SJSA1 (cell line): ENCODE measurements at places on chromosomes 5 and 9. TPM values are rescaled to one million over a fixed set of nuclear protein-coding genes. Genes with fewer than 3 reads are reported as not detected.

DNA sequence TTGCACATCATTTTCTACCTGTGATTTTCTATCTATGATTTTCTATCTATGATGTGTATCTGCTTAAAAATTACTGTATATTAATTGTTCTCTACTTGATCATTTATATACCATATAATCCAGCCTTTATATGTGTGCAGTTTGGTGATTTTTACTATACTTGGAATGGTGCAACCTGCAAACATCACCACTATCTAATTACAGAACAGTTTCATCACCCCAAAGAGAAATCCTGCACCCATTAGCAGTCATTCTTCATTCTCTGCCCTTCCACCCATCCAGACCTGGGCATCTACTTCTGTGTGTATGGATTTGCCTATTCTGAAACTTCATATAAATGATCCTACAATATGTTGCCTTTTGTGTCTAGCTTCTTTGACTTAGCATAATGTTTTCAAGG lies 51.3 kb downstream of the CARTPT start:
- DNase-seq, result no peak
- no peak overlapping the region for H3K27ac ChIP-seq
- H3K4me1 ChIP-seq, result no peaks in the 10 kb centered on the region

GRCh38 chr9:114945616-114946412 lies 15.4 kb upstream of the TNFSF8 start:
- H3K27me3 ChIP-seq, result no peaks in the 10 kb centered on the region; the same call in 1 of the 2 replicates
- no peaks in the 10 kb centered on the region for H3K36me3 ChIP-seq
- DNase-seq, result no peak
- no peak overlapping the region for H3K4me3 ChIP-seq

- no peaks in the 10 kb centered on the region for H3K27me3 ChIP-seq
- H3K4me3 ChIP-seq, result no peak overlapping the region
- no peak for DNase-seq
- no peak overlapping the region for H3K27ac ChIP-seq
- no peaks in the 10 kb centered on the region for H3K36me3 ChIP-seq
These were observed 98.4 kb upstream of the GDNF start for GRCh38 chr5:37938076-37938852.

DNA sequence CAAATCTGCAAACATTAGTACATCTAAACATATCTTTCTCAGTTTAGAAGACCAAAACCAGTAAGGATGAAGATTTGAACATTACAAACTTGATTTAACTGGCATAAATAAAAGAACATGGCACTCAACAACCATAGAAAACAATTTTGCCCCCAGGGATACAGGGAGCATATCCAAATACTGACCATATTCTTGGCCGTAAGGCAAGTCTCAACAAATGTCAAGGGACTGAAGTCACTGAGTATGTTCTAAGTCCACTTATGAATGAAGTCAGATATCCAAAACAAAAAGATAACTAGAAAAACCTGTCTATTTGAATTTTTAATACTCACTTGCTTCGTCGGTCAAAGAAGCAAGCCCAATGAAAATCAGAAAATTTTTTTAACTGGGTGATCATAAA lies 14.1 kb downstream of the FEM1C start:
- no peaks in the 10 kb centered on the region for H3K4me1 ChIP-seq
- H3K36me3 ChIP-seq, result peaks cover 47% of the 10 kb centered on the region
- no peak overlapping the region for H3K4me3 ChIP-seq
- no peak for DNase-seq
- no peak overlapping the region for H3K27ac ChIP-seq

- no peak overlapping the region for H3K27ac ChIP-seq
- peaks cover 48% of the 10 kb centered on the region for H3K36me3 ChIP-seq
- H3K4me3 ChIP-seq, result no peak overlapping the region
- no peaks in the 10 kb centered on the region for H3K27me3 ChIP-seq
- no peak for DNase-seq
These were observed 12.2 kb downstream of the UBAC1 start for GRCh38 chr9:135948968-135949367.

- no peak for DNase-seq
- H3K27me3 ChIP-seq, result no peaks in the 10 kb centered on the region
- peaks cover 9% of the 10 kb centered on the region for H3K36me3 ChIP-seq
- H3K4me1 ChIP-seq, result peaks cover 13% of the 10 kb centered on the region
These were observed 39.0 kb downstream of the FAM78A start for GRCh38 chr9:131237291-131237690.

The N4BP3 gene
- 0.79 and 1.8 TPM in 2 replicates for total RNA-seq

DNA sequence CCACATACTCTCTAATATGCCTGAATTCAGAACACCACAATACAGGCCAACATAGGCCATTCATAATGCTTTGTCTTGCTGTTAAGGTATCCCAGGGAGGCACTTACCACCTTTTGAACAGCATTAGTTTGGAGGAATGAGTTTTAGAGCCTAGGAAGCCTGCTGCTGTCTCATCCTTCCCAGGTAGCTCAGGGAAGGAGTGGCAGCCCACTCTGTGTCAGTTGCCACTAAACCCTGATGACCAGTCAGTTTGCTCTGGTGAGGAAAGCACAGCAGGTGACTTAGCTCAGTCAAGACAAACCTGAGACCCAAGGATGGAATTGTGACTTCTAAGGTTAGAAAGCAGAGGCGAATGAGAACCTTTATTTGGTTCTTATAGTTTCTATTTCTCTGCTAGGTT lies 337.4 kb upstream of the ATP10B start:
- no peaks in the 10 kb centered on the region for H3K36me3 ChIP-seq
- H3K27me3 ChIP-seq, result no peaks in the 10 kb centered on the region
- H3K27ac ChIP-seq, result no peak overlapping the region
- H3K4me3 ChIP-seq, result no peak overlapping the region
- H3K4me1 ChIP-seq, result no peaks in the 10 kb centered on the region

GRCh38 chr9:109156708-109157107 lies 10.3 kb downstream of the FRRS1L start:
- DNase-seq, result no peak
- peaks cover 4% of the 10 kb centered on the region; the same call in 1 of the 2 replicates for H3K27me3 ChIP-seq
- H3K27ac ChIP-seq, result no peak overlapping the region

The PDZD2 gene
- total RNA-seq, result 0.16 TPM in 1 of 2 replicates, not detected in the other

DNA sequence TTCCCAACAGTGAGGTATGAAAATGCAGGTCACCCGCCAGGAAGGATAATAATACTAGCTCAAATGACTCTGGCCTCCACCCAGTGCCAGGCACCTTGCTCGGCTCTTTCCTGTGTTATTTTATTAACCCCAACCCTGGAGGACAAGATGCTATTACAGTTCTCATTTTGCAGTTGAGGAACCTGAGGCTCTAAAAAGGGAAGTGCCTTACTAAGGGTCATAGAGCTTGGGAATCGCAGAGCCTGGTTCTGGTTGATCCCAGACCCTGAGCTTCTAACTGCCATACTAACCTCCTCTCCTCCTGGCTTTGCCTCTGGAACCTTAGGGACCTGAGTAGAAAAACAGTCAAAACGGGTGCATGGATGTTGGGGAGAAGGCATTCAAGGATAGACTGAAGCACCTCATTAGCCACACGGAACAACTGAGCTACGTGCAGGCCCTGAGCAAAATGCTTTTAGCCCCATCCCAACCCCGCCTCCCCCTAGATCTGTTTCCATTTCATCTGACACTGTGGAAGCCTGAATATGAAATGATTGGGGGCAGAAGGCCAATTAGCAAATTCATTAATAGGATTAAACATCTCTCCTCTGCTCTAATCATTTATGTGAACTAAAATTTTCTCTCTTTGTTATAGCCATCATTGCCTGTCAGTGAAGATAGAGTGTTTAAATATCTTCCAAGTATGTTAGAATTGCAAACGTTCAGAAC lies 7.9 kb downstream of the KCNIP1 start:
- H3K4me1 ChIP-seq, result peaks cover 27% of the 10 kb centered on the region
- no peak overlapping the region for H3K4me3 ChIP-seq
- H3K36me3 ChIP-seq, result no peaks in the 10 kb centered on the region
- DNase-seq, result no peak
- no peak overlapping the region for H3K27ac ChIP-seq

DNA sequence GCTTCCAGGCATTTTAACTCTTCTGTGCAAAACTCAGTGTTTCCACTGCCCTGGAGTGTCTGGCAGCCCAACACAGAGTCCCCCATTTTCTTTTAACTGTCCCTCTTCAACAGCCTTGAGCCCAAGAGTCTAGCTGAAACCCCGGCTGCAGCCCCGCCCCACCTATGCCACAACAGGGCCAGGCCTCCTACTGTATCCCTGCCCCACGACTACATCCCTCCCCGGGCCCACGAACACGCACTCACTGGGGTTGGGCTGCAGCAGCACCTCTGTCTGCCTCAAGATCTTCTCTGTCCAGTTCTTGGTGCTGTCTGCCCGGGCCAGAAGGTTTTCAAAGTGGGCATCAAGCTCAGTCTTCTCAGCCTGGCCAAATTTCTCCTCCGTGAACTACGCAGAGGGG lies 6.1 kb downstream of the SH3GLB2 start:
- H3K4me1 ChIP-seq, result peaks cover 5% of the 10 kb centered on the region
- H3K27ac ChIP-seq, result no peak overlapping the region
- no peak for DNase-seq
- H3K4me3 ChIP-seq, result no peak overlapping the region

DNA sequence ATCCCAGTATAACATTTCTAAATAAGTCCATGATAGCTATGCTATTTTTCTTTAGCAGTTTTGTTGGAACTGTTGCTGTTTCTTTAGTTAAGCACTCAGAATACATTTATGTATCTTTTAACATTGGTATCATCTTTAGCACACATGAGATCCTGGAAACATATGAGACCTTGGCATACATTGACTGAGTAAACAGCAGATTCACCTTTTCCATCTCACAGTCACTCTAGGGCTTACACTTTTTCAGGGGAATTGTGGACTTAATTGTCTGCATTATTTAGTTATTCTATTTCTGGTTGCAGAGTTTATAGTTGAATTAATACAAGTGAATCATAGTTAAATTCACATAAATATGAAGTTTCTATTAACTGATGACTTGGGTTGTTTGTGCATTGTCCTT lies 70.1 kb downstream of the COMMD10 start:
- no peaks in the 10 kb centered on the region for H3K4me1 ChIP-seq
- no peak overlapping the region for H3K27ac ChIP-seq
- H3K36me3 ChIP-seq, result no peaks in the 10 kb centered on the region
- no peak overlapping the region for H3K4me3 ChIP-seq
- no peaks in the 10 kb centered on the region for H3K27me3 ChIP-seq

DNA sequence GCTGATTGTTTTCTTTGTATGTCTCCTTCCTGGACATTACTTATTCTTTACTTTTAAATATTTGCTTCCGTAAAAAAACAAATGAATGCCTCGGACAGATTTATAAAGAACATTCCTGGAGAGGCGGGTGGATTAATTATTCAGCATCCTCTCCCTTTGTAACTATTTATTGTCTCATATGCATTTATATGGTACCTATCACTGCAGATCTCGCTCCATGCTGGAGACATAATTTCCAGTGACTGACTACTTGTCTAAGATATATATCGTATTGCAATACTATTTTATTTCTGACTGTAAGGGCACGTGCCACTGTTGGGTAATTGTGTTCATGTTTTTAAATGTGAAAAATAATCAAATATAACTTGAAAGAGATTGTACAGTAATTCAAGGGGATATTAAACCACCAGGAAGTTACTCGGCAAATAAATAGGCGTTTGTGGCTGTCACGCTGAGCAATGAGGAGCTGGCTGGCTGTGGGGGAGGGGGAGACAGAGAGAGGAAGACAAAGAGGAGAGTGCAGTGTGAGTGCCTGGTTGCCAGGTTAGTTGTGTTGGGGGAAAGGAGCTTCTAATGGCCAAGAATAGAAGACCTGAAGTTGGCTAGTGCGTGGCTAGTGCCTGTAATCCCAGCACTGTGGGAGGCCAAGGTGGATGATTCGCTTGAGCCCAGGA lies 131.8 kb upstream of the GABRP start:
- no peak overlapping the region for H3K27ac ChIP-seq
- H3K27me3 ChIP-seq, result no peaks in the 10 kb centered on the region
- H3K4me3 ChIP-seq, result no peak overlapping the region

GRCh38 chr5:72366324-72366976 lies 46.3 kb downstream of the PTCD2 start:
- peak; percentile 72 for DNase-seq
- no peak overlapping the region for H3K4me3 ChIP-seq
- peaks cover 21% of the 10 kb centered on the region for H3K36me3 ChIP-seq

The PCDHGA4 gene
- 1.2 and 1.7 TPM in 2 replicates for total RNA-seq

DNA sequence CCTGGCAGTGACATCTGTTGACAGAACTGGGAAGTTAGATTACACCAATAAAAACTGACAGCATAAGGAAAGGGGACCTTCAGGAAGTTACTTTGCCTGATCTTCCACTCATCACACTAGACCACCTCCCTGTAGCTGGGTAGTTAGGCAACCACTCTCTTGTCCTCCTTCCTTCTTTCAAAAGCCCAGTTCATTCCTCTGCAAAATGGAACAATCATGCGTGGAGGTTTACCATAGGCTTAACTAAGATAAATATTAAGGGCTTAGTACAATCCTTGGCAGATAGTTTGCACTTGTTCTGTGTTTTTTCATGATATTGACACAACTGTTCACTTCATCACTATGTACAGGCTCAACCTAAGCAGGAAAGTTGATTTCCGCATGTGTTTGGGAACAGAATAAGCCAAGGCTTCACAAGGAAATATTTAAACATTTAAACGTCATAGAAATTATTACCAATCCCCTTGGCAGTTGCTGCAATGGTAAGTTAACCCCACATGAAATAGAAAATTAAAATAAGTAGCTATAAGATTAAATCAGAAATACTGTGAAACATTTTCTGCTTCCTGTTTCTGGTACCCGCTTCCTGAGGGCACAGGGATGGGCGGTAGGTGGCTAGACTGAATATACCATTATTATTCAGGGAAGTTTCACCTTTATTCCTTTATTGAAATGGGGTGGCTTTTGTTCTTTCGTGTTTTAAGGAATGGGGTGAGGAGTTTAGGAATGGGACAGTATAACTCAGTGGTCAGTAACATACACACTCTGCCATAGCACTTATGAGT lies 9.9 kb upstream of the PTGER4 start:
- no peak for DNase-seq
- H3K27ac ChIP-seq, result no peak overlapping the region
- no peaks in the 10 kb centered on the region for H3K36me3 ChIP-seq
- peaks cover 11% of the 10 kb centered on the region for H3K4me1 ChIP-seq

DNA sequence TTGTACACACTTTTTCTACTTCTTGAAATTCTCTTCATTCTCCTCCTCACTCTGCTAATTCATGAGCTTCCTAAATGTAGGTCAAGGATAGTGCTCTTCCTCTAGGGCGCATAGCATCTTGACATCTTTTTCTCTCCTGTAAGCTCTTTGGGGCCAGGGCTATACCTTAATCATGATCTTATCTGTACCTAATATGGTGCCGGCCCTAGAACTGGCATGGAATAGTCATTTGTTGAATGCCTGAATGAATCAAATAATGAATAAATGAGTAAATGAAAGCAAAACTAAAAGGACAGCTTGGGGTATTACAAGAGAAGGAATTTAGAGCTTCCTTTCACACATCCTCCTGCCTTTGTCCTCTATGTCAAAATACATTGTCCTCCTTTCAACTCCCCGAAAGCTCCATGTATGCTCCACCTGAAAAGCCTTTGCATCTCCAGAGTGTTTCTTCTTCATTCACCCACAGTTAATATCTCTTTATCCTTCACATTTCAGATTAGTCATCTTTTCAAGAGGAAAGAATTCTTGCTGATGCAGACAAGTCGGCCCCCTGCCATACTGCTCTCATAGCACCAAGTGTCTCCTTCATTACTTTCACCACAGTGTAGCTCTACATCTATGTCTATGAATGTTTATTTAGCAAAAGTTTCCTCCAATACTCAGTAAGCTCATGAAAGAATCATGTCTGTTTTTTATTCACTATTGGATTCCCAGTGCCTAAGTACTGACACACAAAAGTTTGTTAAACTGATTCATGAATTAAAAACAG lies 16.4 kb upstream of the PPP2R2B start:
- H3K27me3 ChIP-seq, result no peaks in the 10 kb centered on the region
- no peaks in the 10 kb centered on the region for H3K36me3 ChIP-seq
- no peak overlapping the region for H3K27ac ChIP-seq
- no peak overlapping the region for H3K4me3 ChIP-seq

The CCNJL gene
- total RNA-seq, result 12.9 and 14.9 TPM in 2 replicates

GRCh38 chr5:146793709-146794108 lies 84.8 kb downstream of the PPP2R2B start:
- H3K27me3 ChIP-seq, result peaks cover 3% of the 10 kb centered on the region; the same call in 1 of the 2 replicates
- H3K4me3 ChIP-seq, result no peak overlapping the region
- H3K27ac ChIP-seq, result no peak overlapping the region
- no peak for DNase-seq

The SPINK1 gene
- total RNA-seq, result not detected in 2 replicates
